ENCODE measurements at places on chromosomes 4 and X.

DNA sequence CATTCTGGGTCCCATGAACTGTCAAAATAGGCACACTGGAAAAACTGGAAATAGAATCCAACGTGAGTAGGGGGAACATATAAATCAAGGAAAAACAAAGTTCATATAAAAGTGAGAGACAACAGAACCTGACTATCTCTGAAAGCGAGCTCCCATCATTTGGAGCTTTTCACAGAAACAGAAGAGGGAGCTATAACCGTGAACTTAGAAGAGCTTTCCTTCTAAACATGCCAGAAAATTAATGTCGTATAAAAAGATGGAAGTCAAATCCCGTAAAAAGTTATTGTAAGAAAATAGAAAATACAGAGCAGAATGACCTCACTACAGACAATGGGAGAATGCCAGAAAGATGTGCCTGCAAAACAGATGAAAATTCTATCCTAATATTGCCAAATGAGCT, 23.9 kb upstream of the HSD17B10 start:
- DNase-seq = no peak

DNA sequence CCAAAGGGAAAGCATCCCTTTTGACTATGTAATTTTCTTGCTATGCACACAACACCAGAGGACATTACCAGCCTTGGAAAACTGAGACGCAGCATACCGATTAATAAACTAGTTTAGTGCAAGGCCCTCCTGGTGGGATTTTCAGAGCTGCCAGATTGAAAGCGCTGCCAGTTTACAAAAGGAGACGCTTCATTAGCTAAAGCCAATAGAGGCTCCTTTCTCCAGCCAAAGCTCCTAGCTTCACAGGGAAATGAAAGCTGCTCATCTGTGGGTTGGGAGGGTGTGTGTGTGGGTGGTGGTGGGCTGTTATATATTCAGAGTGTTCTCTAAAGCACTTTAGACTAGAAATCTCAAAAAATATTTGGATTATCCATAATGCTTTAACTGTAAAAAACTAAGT, 32.4 kb downstream of the SPANXN4 start:
- no peak for DNase-seq

- no peak for DNase-seq
Observed at GRCh38 chrX:72297953-72298730, 7.6 kb downstream of the CITED1 start.

- no peak for DNase-seq
Observed at GRCh38 chr4:101967697-101968346, 177.3 kb downstream of the BANK1 start.
